SIG-M5 (cell line): ENCODE measurements at places on chromosomes 3 and 15.

- no peak for DNase-seq
Measured at GRCh38 chr3:61560517-61561373, 626 bp upstream of the PTPRG start.

GRCh38 chr15:79922512-79923078 lies 25.8 kb upstream of the MTHFS start:
- no peak for DNase-seq

- no peak for DNase-seq
Measured at GRCh38 chr3:126931806-126932187, 51.1 kb upstream of the PLXNA1 start.

- DNase-seq = no peak
Measured at GRCh38 chr15:74451861-74452835, 8.8 kb downstream of the UBL7 start.
